ENCODE measurements at places on chromosomes 5 and 9.

DNA sequence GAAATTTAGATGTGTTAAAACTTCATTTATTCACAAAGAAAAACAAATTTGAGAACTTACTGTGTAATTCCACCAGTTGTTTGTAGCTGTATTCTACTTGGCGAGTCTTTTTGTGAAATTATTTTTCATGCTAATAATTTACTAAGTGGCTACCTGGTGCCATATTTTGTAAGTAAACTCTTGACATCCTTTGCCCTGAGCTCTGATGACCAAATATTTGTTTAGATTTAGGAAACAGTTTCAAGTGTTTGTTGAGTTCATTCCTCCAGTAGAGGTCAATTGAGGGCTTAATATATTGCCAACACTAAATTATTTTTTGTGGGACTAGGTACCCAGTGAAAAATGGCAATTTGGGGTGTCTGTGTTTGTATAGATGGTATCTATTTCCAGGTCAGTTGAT is 3.7 kb downstream of the CNTLN start:
- DNase-seq, result no peak

DNA sequence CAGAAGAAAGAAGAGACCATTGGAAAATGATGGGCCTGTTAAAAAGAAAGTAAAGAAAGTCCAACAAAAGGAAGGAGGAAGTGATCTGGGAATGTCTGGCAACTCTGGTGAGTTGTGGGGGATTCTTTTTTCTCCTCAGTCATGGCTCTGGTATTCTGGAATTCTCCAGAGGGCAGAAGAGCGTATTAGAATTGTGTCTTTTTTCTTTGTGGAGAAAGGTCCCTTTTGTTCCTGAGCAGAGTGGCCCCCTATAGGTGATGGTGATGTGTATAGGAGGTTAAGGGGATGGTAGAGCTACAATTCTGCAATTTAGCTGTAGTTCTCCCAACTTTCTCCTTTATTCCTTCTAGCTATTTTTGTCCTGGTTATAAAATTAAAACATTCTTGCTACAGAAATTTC is 1.6 kb upstream of the DHFR start:
- DNase-seq, result no peak

- DNase-seq, result no peak
Measured at GRCh38 chr5:120503341-120503740, 39.2 kb downstream of the PRR16 start.

DNA sequence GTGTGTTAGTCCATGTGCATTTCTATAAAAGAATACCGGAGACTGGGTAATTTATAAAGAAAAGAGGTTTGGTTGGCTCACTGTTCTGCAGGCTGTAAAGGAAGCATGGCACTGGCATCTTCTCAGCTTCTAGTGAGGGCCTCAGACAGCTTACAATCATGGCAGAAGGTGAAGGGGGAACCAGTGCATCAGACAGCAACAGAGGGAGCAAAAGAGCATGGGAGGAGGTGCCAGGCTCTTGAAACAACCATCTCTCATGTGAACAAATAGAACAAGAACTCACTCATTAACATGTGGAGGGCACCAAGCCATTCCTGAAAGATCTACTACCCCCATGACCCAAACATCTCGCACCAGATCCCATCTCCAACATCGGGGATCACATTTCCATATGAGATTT is 89.2 kb upstream of the IL33 start:
- no peak for DNase-seq

- DNase-seq, result no peak
Measured at GRCh38 chr9:128310461-128310860, 11.8 kb downstream of the TRUB2 start.

DNA sequence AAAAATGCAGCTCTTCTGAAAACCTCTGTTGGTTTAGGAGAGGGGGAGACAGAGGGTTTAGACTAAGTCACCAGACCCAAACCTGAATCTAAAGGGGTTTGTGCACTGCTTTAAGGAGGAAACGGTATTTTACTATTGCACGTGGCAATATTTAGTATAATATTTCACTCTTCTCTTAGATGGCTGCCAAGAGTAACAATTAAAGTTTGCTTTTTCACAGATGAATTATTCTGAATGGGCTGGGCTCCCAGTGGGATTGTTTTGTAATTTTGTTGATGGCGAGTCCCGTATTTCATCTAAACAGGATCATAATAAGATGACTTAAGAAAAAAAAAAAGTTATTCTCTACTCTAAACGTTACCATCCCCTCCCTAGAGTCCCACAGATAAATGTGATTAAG is 245.4 kb downstream of the PCSK5 start:
- no peak for DNase-seq

- no peak for DNase-seq
Measured at GRCh38 chr9:136657974-136658848, 4.5 kb upstream of the EGFL7 start.

GRCh38 chr9:133514460-133515239 is 10.1 kb downstream of the MYMK start:
- no peak for DNase-seq

- DNase-seq, result no peak
Measured at GRCh38 chr5:81819556-81820317, 68.8 kb upstream of the SSBP2 start.

DNA sequence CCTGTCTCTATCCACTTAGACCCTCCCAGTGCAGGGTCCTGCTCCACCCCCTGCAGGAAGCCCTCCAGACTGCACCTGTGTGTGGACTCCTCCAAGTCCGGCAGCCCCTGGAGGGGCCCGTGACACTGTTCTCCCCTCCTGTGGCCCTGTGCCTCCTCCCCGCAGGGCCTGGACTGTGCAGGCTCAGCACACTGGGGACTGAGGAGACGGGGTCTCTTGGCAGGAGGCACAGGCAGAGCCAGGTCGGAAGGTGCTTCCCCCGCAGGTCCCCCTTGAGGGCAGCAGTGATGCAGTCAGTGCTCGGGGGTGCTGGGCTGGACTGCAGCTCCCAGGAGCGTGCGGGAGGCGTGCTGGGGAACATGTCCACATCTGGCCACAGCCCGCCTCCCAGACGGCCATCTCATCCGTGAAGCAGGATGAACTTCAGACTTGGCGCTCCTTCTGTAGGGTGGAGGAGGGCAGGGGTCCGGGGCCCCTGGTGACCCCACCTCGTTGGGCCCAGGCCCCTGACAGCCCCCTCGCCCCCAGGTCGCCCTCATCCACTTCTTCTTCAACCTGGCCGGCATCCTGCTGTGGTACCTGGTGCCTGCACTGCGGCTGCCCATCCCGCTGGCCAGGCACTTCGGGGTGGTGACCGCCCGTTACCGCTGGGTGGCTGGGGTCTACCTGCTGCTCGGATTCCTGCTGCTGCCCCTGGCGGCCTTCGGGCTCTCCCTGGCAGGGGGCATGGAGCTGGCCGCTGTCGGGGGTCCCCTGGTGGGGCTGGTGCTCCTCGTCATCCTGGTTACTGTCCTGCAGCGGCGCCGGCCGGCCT is 4.9 kb downstream of the SLC34A3 start:
- DNase-seq, result no peak

DNA sequence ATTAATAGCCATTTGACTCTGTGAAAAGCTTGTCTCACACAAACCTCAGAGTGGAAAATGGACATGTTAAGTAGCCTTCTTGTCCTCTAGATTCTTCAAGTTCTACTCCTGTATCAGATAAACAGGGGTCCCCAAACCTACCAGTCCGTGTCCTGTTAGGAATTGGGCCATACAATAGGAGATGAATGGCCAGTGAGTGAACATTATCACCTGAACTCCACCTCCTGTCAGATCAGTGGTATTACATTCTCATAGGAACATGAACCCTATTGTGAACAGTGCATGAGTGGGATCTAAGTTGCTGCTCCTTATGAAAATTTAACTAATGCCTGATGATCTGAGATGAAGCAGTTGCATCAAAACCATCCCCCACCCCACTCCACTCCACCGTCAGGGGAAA is 136.3 kb downstream of the TMEM232 start:
- DNase-seq, result no peak

DNA sequence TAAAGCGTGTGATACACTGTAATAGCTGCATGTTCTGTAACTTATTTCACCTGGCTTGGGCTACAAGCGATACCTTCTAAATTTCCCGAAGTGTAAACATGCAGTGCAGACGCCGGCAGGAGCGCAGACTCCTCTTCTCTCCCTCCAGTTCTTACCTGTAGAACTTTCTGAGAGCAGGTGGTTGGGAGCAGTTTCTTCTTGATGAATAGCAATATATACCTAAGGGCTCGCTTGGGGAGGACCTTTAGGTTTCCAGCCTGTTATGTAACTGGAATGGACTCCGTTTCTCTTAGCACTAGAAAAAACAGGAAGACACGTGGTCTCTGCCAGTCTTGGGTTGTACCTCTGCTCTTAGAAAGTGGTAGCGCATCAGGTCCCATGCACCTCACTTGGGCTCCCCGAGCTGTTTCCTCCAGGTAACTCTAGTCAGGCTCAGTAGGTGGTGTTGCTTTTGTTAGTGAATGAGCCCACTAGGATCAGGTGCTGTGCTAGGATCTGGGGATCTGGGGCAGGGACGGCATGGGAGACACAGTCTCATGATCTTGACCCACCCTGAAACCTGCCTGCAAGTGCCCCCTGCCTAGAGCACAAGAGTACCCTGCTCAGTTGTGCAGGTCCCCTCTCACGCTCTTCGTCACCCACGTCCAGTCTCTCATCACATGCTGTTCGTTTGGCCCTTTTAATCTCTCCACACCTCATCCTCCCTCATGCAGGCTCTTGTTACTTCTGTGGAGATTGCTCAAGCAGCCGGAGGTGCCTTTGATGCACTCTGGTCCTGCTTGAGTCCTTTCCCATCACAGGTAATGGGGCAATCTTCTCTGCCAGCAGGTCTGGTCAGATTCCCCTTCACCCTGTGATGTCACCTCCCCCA is 2.8 kb downstream of the TENT4A start:
- DNase-seq, result no peak

DNA sequence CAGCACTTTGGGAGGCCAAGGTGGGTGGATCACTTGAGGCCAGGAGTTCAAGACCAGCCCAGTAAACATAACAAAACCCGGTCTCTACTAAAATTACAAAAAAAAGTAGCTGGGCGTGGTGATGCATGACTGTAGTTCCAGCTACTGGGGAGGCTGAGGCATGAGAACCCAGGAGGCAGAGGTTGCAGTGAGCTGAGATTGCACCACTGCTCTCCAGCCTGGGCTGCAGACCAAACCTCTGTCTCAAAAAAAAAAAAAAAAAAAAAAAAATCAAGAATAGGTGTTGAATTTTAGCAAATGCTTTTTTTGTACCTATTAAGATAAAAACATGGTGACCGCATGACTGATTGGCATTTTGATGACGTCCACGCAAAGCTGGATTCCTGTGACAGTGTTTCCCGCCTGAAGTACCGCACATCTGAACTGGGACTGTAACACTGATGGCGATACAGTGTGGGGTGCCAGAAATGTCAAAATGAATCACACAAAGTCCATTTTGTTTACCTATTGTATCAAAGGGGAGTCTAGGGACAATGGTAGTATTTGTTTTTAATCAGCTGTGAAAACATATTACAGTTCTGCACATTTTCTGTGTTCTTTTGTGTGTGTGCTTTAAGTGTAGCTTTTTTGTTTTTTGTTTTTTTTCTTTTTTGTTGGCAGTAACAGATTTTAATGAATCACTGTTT is 23.2 kb upstream of the TBC1D9B start:
- DNase-seq, result no peak

DNA sequence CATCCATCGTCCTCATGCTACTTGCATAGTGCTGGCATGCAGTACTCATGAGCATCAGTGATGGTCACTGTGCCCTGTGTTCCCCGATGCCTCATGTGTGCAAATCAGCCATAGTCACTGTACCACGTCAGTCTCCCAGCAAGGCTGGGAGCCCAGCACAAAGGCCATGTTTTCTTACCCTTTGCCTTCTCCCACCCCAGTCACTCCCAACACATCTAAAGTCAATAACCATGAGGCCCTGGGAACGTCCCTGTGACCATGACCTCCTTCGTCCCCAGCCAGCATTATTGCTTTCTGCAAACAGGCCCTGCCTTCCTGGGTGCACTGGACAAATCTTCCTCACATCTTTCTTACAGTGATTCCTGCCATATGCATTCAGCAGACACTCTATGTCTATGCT is 406.1 kb downstream of the ICE1 start:
- DNase-seq, result no peak

GRCh38 chr9:136122425-136123383 is 4.0 kb upstream of the TMEM250 start:
- DNase-seq, result peak; percentile 71

All from germinal center (tissue), 1 donor.